ENCODE measurements at places on chromosomes 6 and 20.
A peak's percentile ranks its signal among the peaks of the same experiment; 100 is the strongest.

- DNase-seq = no peak
Measured at GRCh38 chr6:143992285-143992684, 15.8 kb downstream of the PLAGL1 start.

DNA sequence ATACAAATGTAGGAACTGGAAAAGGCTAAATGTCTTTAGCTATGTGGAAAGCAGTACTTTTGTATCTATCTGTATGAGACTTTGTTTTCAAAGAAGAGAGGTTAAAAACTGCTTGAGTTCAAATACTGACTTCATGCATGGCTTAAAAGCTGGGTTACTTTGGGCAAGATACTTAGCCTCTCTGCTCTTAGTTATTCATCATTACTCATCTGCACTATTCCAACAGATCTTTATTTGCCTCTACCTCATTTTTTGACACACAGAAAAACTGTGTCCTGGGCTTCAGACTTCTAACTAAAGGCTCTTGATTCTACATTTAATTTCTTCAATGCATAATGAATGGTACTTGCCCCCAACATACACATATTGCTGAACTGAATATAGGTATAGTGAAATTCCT is 114.8 kb downstream of the DST start:
- no peak for DNase-seq

GRCh38 chr20:59170406-59171349 is 7.1 kb downstream of the ZNF831 start:
- no peak for DNase-seq

DNA sequence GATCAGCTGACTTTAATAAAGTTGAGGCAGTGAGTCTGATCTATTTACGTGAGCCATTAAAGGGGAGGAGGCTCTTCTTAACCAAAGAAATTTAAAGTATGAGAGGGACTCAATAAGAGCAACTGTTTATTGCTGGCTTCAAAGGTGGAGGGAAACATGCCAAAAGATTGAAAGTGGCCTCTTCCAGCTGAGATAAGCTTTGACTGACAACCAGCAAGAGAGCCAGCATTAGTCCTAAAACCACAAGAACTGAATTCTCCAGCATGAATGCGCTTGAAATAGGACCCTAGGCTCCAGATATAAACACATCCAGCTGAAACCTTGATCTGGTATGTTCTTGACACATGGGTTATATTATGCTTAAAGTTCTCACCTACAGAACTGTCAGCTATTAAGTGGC is 123.1 kb upstream of the GJE1 start:
- DNase-seq = no peak

DNA sequence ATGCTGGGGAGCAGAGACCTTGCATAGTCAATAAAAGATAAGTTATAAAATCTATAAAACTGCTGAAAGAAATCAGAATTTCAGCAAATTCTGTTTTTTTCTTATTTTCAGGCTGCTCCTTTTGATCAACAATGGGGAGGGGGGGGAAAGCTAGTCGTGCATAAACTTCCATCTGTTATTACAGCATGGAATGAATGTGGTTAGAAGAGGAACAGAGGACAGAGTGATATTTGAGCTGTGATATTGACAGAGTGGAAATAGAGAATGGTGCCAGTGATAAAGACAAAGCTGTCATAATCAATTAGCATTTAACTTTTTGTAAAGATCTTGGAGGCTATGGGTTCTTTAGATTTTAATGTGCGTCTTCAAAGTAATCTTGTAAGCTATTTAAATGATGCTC is 43.4 kb upstream of the QKI start:
- no peak for DNase-seq

DNA sequence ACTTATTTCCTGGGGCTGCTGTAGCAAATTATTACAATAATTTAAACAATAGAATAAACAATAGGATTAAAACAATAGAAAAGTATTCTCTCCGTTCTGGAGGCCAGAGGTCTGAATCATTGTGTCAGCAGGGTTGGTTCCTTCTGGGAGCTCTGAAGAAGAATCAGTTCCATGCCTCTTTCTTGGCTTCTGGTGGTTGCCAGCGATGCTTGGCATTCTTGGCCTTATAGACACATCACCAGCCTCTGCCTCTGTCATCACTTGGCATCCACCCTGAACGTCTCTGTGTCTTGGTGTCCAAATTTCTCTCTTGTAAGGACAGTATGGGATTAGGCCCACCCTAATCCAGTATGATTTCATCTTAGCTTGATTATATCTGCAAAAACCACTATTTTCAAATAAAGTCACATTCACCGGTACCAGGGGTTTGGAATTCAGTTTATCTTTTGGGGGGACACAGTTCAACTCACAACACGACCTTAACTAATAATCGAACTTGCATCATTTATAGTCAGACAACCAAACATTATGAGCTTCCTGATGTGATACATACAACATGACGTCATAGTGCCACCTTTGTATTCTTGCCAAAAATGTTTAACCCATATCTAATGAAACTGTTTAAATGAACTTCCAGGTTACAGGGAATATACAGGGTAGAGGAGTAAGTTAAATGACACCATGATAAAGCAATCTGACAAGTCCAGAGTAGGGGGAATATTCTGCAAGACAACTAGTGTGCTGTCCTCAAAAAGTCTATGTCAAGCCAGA is 84.7 kb upstream of the RNF24 start:
- no peak for DNase-seq

- DNase-seq = no peak
Measured at GRCh38 chr20:44253528-44253927, 6.4 kb downstream of the GDAP1L1 start.

- no peak for DNase-seq
Measured at GRCh38 chr20:1364106-1364505, 28.7 kb downstream of the FKBP1A start.

GRCh38 chr6:53727748-53728147 is 62.2 kb upstream of the KLHL31 start:
- DNase-seq = no peak

DNA sequence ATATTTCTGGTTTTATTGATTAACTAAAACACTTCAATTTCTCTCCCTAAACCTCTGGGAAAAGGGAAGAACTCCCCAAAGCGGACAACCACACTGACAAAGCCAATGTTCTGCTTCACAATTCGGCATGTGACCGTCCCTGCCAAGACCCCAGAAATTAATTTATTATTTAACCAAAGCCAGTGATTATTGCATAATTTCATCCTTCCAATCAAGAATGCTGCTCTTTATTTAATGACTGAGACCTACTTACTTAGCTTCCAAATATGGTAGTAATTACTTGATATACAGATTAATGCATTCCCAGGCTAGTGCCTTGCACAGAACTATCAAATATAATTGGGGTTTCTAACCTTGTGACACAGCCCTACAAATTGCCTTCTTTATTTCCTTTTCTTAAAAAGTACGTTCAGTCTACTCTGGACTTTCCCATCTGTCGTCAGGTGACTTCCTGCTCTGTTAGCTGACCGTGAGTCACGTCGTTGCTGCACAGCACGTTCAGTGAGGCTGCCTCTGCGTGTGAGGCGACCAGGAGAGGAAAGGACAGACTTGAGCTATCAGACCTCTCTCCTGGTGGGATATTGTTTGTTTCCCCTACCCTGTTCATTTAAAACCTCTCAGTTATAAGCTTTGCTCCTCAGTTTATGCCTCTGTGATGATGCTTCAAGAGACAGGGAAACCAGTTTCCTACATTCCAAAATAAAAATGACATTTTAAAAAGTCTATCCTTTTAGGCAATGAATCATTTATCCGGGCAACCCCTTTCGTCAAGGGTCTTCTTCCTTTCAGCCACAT is 55.7 kb upstream of the TNFAIP3 start:
- DNase-seq = peak; percentile 75

DNA sequence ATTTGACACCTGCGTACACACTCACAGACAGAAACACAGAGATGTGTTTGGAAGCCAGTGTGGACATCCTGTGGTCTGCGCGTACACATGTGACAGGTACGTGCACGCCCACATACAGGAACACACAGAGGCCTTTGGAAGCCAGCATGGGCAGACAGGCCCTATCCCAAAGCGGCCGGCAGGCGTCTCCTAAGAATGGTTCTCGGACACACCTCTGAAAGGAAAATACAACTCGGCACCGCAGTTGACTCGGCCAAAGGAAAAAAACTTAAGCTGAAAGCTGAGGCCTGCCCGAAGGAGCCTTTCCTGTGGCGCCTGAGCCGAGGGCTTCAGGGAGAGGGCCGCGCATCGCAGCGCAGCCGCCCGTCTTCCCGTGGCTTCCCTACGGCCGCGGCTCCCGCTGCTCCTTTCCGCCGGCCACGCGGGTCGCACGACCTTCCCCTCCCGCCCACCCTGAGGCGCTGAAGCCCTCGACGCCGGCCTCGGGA is 1.4 kb upstream of the CEP43 start:
- peak; percentile 67 for DNase-seq

DNA sequence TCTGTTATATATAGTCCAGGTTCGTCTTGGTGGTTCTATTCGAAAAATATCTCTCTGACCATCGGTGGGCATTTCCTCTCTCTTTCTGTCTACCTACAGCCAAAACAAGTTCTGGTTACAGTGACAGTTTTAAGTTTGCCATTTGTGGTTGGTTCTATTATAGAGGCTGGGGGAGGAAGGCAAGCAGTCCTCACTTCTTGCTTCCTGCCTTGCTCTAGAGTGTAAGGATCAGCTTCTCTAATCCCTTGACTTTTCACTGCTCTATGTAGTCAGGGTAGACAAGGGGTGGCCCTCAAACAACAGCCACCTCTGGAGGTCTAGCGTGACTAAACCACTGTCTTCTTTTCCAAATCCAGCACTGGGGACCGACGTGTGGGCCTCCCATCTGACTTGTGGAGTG is 16.1 kb downstream of the E2F3 start:
- no peak for DNase-seq

- DNase-seq = no peak
Measured at GRCh38 chr6:3869632-3870527, 20.7 kb downstream of the FAM50B start.

- no peak for DNase-seq
Measured at GRCh38 chr20:43124241-43124640, 65.5 kb downstream of the PTPRT start.

GRCh38 chr6:42322676-42323075 is 105.0 kb upstream of the MRPS10 start:
- DNase-seq = no peak

- DNase-seq = no peak
Measured at GRCh38 chr6:155765275-155766194, 309.9 kb upstream of the NOX3 start.

GRCh38 chr6:110744991-110745390 is 70.3 kb downstream of the CDK19 start:
- DNase-seq = no peak

GRCh38 chr6:304833-305370 is 12.6 kb downstream of the DUSP22 start:
- DNase-seq = no peak

DNA sequence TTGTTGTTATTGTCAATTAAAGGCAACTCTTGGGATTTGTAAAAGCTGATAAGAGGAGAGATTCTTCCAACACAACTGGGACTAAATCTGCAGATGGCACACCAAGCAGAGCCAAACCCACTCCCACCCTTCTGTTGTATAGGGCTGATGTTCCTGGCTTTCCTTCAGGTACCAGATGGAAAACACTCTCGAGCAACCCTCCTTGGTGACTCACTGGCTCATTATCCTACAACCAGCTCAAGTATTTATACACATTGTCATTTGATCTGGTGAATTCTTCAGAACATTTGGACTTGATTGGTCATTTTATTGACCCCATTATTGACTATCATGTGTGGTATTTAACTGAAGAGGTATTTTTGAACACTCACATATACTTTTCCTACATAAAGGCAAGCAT is 190.3 kb upstream of the PCSK2 start:
- no peak for DNase-seq

DNA sequence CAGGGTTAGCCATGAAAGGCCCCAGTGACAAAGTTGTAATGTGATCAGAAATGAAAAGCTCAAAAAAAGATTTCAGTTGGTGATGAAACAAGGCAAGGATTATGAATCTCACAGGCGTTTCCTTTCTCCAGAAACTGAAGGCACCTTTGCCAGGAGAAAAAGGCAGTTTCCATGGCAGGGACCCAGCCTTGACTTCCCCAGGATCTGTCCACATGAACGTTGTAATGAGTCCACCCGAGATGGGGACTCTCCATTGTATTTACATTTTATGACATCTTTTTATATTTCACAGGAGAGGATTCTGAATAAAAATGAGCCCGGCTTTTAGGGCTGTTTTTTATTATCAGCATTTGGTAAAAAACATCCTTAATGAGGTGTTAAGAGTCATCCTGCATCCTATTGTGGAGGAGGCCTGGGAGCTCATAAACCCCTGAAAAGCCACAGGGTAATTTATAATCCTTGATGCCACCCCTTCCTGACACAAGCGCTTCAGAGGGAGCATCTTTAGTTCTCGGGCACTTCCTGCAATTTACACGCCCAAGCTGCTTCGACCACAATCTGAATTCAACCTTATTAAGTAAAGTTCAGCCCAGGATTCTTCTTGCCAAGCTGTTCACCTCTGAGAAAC is 74.1 kb upstream of the SALL4 start:
- no peak for DNase-seq

Data from activated T-cell treated with anti-CD3 and anti-CD28 coated beads, Interleukin-2, amount 50 U/mL, for 24 hours (primary cell).